ENCODE measurements at places on chromosomes 3 and 15. TPM values are rescaled to one million over a fixed set of nuclear protein-coding genes. Genes with fewer than 3 reads are reported as not detected.

Gene TFG
- total RNA-seq, result 68.2 TPM

Gene TM2D3
- total RNA-seq, result 23.0 TPM

Gene MTHFS
- total RNA-seq, result 33.4 TPM

Gene CACNA2D3
- 0.13 TPM for total RNA-seq

Gene GOLGA8K
- total RNA-seq, result 0.26 TPM

Gene ZMYND10
- 0.13 TPM for total RNA-seq

Gene FAM81A
- 0.26 TPM for total RNA-seq

Gene GOLGA6L4
- 1.3 TPM for total RNA-seq

Gene LRRC49
- 5.5 TPM for total RNA-seq

Gene ACP3
- total RNA-seq, result 7.0 TPM

Gene CHRFAM7A
- total RNA-seq, result 0.51 TPM

Gene CSK
- 29.2 TPM for total RNA-seq

Gene MCTP2
- total RNA-seq, result 20.0 TPM

Gene RAB5A
- 43.7 TPM for total RNA-seq

Gene DUOX1
- total RNA-seq, result 13.2 TPM

Gene TMEM207
- total RNA-seq, result not detected

Gene FRMD4B
- 31.3 TPM for total RNA-seq

Gene LIPC
- 0.26 TPM for total RNA-seq

Gene MKRN3
- not detected for total RNA-seq

Gene NEK10
- 1.0 TPM for total RNA-seq

Gene ARGFX
- total RNA-seq, result not detected

Gene SEC11A
- total RNA-seq, result 247 TPM

Gene FBXO40
- total RNA-seq, result not detected

Gene BNIP2
- total RNA-seq, result 123 TPM

Gene TRPM1
- total RNA-seq, result under 0.01 TPM

Gene GUCA1C
- total RNA-seq, result not detected

Gene BCL2A1
- 0.38 TPM for total RNA-seq

Measured in bronchial epithelial cell (primary cell).